ENCODE measurements at places on chromosomes 11 and 22. TPM values are rescaled to one million over a fixed set of nuclear protein-coding genes. Genes with fewer than 3 reads are reported as not detected.

DNA sequence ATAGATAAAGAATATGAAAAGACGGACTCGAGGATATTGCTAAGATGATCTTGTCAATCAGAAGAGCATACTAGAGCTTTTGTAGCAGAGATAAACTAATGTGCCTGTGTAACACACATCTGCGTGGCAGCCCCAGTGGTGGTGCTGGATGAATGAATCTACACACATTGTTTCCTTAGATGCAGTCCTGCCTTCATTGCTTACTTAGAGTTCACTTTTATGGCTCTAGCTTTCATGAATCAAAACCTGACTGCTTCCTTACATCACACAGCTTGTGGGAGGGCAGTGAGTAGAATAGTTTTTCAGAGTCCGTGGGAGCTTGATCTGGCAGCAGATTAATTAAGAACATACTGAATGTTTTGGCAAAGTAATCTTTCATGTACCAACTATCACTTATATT lies 83.7 kb downstream of the EXT2 start:
- no peak overlapping the region for H3K4me3 ChIP-seq
- DNase-seq, result no peak
- H3K4me1 ChIP-seq, result peaks cover 11% of the 10 kb centered on the region
- H3K36me3 ChIP-seq, result no peaks in the 10 kb centered on the region
- H3K27me3 ChIP-seq, result no peaks in the 10 kb centered on the region

- H3K36me3 ChIP-seq, result no peaks in the 10 kb centered on the region
- no peak overlapping the region for H3K27ac ChIP-seq
- no peak for DNase-seq
- no peaks in the 10 kb centered on the region for H3K27me3 ChIP-seq
Observed at GRCh38 chr22:25007444-25008106, 55.1 kb downstream of the KIAA1671 start.

The BRD1 gene
- 19.4 TPM for total RNA-seq

The OR56A1 gene
- not detected for total RNA-seq

The DESI1 gene
- total RNA-seq, result 12.8 TPM
